Progenitor cell of endocrine pancreas (in vitro differentiated cells): ENCODE measurements at places on chromosomes 11 and 22.

GRCh38 chr11:113840932-113841664 is 34.3 kb downstream of the USP28 start:
- H3K27ac ChIP-seq = no peak overlapping the region
- H3K4me3 ChIP-seq = no peak overlapping the region
- no peaks in the 10 kb centered on the region for H3K27me3 ChIP-seq
- H3K4me1 ChIP-seq = no peaks in the 10 kb centered on the region
- H3K36me3 ChIP-seq = peaks cover 14% of the 10 kb centered on the region
- no peak for DNase-seq

DNA sequence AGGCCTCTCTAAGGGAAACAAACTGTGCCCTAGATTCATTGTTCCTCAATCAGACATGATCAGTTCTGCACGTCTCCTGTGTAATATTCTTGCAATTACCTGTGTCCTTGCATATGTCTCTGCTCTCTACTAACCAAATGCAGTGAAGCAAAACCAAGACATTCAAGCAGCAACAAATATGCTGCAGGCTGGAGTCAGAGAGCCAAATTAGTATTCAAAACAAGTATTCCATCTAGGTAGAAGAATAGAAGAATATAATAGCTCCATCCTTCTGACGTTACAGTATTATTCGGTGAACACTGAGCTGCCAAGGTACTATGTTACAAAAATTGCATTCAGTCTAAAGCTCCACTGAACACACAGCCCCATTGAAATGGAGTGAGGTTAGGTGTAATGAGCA is 51.8 kb downstream of the SLN start:
- no peaks in the 10 kb centered on the region for H3K36me3 ChIP-seq
- no peaks in the 10 kb centered on the region for H3K4me1 ChIP-seq
- no peak for DNase-seq
- no peak overlapping the region for H3K27ac ChIP-seq

- DNase-seq = no peak
- peaks cover 17% of the 10 kb centered on the region for H3K27me3 ChIP-seq
- no peaks in the 10 kb centered on the region for H3K36me3 ChIP-seq
- H3K27ac ChIP-seq = no peak overlapping the region
Observed at GRCh38 chr22:33036881-33037280, 21.3 kb downstream of the SYN3 start.

DNA sequence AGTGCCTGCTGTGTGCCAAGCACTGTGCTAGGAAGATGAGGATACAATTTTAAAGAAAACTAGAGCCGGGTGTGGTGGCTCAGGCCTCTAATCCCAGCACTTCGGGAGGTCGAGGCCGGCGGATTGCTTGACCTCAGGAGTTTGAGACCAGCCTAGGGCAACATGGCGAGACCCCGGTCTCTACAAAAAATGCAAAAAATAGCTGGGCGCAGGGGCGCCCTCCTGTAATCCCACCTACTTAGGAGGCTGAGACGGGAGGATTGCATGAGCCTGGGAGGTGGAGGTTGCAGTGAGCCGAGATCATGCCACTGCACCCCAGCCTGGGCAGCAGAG is 8.3 kb downstream of the TPBGL start:
- H3K4me1 ChIP-seq = no peaks in the 10 kb centered on the region
- no peaks in the 10 kb centered on the region for H3K36me3 ChIP-seq
- DNase-seq = no peak
- no peak overlapping the region for H3K27ac ChIP-seq
- peaks cover 40% of the 10 kb centered on the region for H3K27me3 ChIP-seq

DNA sequence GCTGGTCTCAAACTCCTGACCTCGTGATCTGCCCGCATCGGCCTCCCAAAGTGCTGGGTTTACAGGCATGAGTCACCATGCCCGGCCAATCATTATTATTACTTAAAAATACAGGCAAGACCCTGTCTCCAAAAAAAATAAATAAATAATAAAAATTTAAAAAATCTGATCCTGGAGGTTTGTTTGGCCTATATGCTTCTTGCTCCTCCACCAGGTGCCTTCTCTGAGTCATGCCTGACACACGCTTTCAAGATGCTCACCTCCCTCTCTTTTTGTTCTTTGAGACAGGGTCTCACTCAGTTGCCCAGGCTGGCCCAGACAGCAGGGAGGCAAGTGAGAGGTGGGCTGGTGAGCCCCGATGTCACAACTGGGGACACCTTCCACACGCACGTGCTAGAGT is 13.5 kb downstream of the ZC3H7B start:
- H3K27ac ChIP-seq = peak overlapping the region; percentile 49
- H3K36me3 ChIP-seq = peaks cover 5% of the 10 kb centered on the region
- DNase-seq = no peak
- H3K27me3 ChIP-seq = no peaks in the 10 kb centered on the region
- H3K4me3 ChIP-seq = no peak overlapping the region
- H3K4me1 ChIP-seq = no peaks in the 10 kb centered on the region

GRCh38 chr11:128628686-128629085 is 41.3 kb upstream of the ETS1 start:
- no peaks in the 10 kb centered on the region for H3K36me3 ChIP-seq
- H3K27ac ChIP-seq = no peak overlapping the region
- peaks cover 55% of the 10 kb centered on the region for H3K27me3 ChIP-seq
- no peak overlapping the region for H3K4me3 ChIP-seq
- no peak for DNase-seq

GRCh38 chr11:9875862-9876261 is 212.0 kb downstream of the SWAP70 start:
- H3K27ac ChIP-seq = no peak overlapping the region
- no peak for DNase-seq
- peaks cover 16% of the 10 kb centered on the region for H3K4me1 ChIP-seq
- H3K36me3 ChIP-seq = peaks cover 22% of the 10 kb centered on the region

- no peaks in the 10 kb centered on the region for H3K4me1 ChIP-seq
- H3K27me3 ChIP-seq = peaks cover 6% of the 10 kb centered on the region
- no peak overlapping the region for H3K27ac ChIP-seq
- no peak for DNase-seq
- H3K36me3 ChIP-seq = no peaks in the 10 kb centered on the region
- no peak overlapping the region for H3K4me3 ChIP-seq
Observed at GRCh38 chr22:44449683-44450425, 48.2 kb downstream of the RTL6 start.

DNA sequence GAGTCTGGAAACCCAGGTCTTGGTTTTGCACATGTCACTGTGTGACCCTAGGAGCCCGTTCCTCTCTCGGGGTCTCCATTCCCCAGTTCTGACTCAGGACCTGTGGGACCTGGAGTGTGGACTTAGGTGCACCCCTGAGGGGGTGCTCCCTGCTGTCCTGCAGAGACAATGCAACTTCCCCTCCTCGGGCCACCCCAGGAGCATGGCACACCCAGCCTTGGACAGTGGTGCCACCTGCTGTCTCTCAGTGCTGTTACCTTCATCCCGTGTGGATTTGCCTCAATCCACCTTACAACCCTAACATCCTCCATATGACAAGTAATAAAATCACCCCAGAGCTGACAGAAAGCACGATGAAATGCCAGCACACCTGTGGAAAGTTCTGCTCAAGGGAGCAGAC is 27.5 kb upstream of the CRYBB3 start:
- H3K27me3 ChIP-seq = no peaks in the 10 kb centered on the region
- no peak overlapping the region for H3K27ac ChIP-seq
- H3K4me3 ChIP-seq = no peak overlapping the region
- peaks cover 8% of the 10 kb centered on the region for H3K36me3 ChIP-seq
- H3K4me1 ChIP-seq = no peaks in the 10 kb centered on the region
- DNase-seq = no peak

- H3K4me3 ChIP-seq = no peak overlapping the region
- no peak overlapping the region for H3K27ac ChIP-seq
- peaks cover 7% of the 10 kb centered on the region for H3K36me3 ChIP-seq
- no peak for DNase-seq
- no peaks in the 10 kb centered on the region for H3K27me3 ChIP-seq
Observed at GRCh38 chr11:31419138-31419537, 49.5 kb downstream of the DNAJC24 start.

DNA sequence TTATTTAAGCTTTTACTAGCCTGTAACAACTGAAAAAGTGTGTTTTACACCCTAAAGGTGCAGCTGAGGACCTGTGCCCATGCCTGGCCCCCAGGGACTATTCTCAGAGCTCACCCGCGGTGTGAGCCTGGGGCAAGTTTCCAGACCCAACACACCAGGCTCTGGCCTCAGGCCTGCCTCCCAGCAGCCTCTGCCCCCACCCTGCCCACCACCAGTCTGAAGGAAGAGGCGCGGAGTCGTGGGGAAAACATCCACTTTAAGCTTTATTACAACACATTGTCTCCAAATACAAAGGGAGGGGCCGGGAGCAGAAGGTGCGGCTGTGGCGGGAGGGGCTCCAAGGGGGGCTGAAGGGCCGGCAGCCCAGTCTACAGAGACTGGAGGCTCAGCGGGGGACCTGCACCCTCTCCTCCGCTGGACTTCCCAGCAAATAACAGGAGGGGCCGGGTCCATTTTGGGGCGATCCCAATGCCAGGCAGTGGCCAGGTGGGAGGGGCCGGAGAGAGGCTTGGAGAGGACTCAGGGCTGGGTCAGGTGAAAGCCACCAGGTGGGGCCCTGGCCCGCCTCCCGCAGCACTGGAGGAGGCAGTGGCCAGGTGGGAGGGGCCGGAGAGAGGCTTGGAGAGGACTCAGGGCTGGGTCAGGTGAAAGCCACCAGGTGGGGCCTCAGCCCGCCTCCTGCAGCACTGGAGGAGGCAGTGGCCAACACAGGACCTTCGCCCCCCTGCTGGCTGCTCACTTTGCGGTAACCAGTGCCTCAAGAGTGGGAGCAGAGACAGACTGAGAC is 18.1 kb downstream of the DUSP8 start:
- peaks cover 33% of the 10 kb centered on the region for H3K27me3 ChIP-seq
- H3K27ac ChIP-seq = no peak overlapping the region
- H3K4me3 ChIP-seq = no peak overlapping the region
- H3K36me3 ChIP-seq = peaks cover 2% of the 10 kb centered on the region

- H3K4me1 ChIP-seq = peaks cover 11% of the 10 kb centered on the region
- H3K36me3 ChIP-seq = no peaks in the 10 kb centered on the region
- H3K27ac ChIP-seq = no peak overlapping the region
- H3K27me3 ChIP-seq = peaks cover 12% of the 10 kb centered on the region
Observed at GRCh38 chr11:7694235-7694634, 12.0 kb downstream of the OVCH2 start.

DNA sequence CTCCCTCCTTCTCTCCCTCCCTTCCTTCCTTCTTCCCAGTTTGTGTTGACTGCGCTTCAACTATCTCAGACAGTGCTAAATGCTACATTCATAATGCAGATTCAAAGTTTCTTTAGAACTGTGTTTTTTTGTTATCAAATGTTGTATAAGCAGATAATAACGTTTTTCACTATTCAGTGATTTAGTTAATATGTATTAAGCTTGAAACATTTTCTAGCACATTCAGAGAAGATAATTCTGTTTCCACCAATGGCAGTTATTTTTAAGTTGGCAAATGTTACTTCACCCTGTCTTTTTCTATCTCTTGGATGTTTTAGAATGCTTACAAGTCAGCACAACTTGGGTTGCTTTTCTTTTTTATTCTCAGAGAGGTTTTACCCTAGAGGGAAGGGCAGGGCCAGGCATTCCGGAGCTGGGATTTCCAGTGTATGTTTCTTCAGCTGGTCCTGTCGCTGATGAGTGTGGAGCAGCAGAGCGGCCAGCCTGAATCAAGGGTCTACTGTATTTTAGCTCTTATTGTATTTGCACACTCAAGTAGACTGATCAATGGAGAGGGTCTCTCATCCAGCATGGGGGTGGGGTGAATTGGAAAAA is 162.3 kb upstream of the ARHGAP20 start:
- DNase-seq = no peak
- no peaks in the 10 kb centered on the region for H3K27me3 ChIP-seq
- no peaks in the 10 kb centered on the region for H3K4me1 ChIP-seq
- no peaks in the 10 kb centered on the region for H3K36me3 ChIP-seq
- H3K27ac ChIP-seq = no peak overlapping the region

- H3K4me3 ChIP-seq = no peak overlapping the region
- no peaks in the 10 kb centered on the region for H3K4me1 ChIP-seq
Observed at GRCh38 chr11:114610984-114611944, 15.7 kb upstream of the NXPE4 start.
